ENCODE measurements at places on chromosomes 12 and 14.

- DNase-seq, result no peak
Measured at GRCh38 chr14:42028607-42029006, 421.9 kb downstream of the LRFN5 start.

DNA sequence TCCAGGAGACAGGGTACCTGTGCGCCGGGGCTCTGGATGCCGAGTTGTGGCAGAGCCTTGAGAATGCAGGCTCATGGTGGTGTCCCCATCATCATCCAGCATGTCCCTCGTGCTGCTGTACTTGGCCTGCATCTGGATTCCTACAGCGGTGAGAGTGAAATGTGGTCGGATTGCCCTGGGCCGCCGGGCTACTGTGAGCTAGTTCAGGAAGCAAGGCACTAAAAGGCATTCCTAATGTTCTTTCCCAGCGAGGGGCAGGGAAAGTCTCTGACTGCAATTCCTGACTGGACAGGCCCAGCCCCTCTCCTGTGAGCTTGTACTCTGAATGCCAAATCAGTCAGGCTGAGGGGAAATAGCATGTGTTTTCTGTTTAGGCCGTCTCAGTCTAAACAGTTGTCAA is at the start of gene CLEC1A:
CLEC1A (minus strand) TSS at position 195 of the 400 bp plus-strand sequence; CDS start at position 132, 63 bp downstream.
- DNase-seq, result no peak

DNA sequence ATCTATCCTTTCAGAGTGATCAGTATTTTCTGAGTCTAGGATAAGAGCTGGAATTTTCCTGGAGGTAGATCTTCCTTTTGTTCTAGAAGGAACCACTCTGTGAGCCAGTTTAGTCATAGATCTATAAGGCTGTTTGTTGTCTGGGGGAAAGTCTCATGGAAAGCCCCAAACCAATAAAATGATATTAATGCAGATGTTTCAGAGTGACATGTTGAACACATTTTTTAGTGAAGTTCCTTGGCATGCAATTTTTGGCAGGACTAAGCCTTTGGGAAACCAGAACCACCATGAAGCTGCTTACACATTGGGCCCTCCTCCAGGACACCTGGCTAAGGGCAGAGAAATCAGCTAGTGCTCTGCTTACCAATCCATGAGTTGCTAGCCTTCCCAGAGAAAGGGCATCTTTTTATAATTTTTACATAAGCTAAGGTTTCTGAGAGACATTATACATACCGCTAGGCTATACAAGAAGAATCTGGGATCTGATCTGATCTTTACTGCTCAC is 101.5 kb upstream of the PCED1B start:
- no peak for DNase-seq

DNA sequence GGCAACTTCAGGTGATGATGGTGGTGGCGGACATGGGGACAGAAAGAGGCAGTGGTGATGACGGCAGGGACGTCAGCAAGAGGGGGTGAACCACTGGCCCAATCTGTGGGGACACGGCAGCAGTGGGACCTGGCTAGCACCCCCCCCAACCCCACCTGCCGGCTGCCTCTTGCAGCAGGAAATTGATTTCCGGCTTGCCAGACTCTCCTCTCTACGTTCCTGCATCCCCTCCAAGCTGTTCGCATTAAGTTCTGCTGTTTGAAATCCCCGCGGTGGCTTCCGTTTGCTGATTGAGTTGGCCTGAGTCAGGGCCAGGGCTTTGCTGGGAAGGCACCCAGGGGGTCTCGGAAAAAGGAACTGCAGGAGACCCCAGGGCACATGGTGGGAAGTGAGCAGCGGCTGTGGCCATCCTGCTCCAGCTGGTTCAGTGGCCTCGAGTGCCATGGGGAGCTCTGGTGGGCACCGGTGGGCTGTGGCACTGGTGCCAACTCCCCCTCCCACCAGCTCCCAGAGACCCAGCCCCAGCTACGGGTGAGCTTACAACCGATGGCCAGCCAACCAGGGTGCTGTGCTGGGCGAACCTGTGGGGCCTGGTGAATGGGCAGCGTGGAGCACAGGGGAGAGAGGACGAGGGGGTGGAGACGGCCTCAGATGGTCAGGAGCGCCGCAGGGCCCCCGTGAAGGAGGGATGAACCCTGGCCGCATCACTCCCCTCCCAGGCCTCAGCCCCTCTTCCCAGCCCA is 14.6 kb upstream of the NUDT14 start:
- DNase-seq, result no peak

- no peak for DNase-seq
Measured at GRCh38 chr12:123113026-123113425, 37.9 kb downstream of the PITPNM2 start.

- no peak for DNase-seq
Measured at GRCh38 chr12:66032739-66033138, 97.8 kb downstream of the LLPH start.

DNA sequence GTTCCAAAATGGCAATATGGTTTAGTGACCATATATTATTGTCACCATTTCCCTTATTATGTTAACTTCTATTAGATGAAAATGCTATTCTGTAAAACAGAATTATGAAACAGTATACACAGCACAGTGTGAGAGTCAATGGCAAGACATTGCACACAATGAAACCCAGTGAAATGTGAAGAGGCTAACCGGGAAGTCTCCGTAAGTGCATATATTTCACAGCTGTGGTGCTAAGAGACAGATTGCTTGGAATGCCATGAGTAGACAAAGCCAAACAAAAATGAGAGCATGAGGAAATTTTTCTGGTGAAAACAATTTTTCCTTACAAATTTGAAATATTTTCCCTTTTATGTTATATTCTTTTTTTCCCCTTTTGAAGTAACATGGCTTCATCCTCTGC is 49.4 kb downstream of the DYRK2 start:
- no peak for DNase-seq

DNA sequence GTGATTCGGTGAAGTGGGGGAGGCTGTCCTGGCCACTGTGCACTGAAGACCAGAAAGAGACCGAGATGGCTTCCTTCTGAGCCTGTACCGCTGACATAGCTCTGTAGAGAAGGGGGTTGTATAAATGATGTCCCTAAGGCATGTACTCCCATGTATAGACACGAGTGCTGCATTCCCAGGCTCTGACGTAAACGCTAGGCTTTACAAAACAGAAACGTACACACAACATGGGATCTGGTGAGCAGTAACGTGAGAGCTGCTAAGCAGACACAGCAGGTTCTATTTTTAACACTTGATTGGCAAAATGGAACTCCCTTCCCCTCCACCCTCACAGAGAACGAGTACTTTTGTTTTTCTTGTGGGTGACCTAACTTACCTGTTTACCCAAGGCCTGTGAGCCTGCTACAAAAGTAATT is 35.9 kb downstream of the ACADS start:
- DNase-seq, result no peak

DNA sequence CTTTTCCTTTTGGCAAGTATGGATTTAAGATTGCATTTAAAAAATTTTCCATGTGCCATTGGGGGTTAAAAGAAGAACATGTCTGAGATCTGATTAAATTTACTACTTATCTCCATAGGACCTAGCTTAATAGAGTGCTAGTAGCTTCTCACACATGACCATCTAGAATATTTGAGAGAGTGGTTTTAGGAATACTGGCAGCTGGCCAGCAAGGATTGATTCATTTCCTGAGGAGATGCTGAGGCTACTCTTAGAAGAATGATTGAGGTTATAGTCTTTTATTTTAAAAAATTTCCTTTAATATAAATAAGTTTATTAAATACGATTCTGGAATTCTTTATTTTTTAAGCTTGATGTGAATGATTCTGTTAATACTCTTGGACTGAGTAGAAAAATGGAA is 56.2 kb downstream of the MIPOL1 start:
- no peak for DNase-seq

DNA sequence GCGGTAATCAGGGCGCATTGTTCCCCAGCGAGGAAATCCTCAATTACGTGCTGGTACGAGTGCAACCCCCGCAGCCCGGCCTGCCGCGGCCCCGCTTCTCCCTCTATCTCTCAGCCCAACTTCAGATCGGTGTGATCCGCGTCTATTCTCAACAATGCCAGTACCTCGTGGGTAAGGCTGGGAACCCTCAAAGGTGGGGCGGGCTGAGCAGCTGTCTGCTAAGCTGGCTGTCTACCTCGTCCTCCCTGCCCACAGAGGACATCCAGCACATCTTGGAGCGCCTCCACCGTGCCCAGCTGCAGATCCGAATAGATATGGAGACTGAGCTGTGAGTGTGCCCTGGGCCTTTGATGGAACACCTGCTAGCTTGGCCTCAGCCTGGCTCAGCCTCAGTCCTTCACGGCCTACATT is 996 bp downstream of the REC8 start:
- DNase-seq, result no peak

GRCh38 chr14:78713716-78714115 is 543.5 kb downstream of the NRXN3 start:
- DNase-seq, result no peak

DNA sequence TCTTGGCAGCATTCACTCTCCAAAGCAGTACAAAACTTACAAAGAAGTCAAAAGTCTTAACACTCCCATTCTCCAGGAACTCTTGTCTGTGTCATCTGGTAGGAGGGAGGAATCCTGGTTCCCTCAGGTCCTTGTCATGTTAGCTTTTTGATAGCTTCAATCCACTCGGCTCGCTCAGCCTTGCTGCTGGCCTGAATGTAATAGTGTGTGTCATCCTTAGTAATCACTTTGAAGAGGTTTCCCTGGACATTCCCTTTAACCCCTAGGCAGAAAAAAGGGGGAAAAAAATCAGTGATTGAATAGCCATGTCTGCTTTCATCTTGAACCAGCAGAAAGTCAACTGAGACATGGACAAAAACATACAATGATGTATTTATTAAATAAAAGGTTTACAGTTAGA is 24.8 kb downstream of the PLEK2 start:
- DNase-seq, result no peak

DNA sequence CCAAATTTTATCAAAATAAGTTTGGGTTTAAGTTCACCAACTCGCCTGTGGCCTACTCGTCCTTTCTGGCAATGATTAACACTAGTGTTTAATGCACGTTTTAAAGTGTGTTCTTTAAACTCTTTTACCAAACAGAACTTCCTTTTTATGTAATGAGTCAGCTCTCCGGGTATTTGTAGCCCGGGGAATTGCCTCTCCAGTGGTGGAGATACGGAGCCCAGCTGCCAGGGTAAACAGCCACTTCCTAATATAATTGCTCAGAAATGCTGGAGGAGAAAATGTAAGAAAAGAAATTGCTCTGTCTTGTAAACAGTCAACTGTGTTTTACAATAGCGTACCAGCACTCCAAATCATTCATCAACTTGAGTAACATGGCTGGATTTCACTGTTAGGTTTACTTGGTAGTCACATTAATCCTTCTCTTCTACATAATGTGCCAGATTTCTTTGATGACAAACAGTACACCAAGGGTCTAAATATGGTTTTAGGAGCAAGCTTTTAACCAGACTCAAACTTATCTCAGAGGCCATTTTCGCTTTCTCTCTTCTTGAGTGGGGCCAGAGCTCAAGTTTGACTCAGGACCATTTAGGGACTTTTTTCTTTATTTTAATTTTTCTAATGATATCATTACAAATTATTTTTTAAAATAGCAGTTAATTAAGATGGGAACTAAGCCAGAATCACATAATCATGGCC is 101.2 kb upstream of the SLC38A2 start:
- peak; percentile 27 for DNase-seq

GRCh38 chr14:70744641-70745040 is 64.7 kb downstream of the MAP3K9 start:
- DNase-seq, result no peak

DNA sequence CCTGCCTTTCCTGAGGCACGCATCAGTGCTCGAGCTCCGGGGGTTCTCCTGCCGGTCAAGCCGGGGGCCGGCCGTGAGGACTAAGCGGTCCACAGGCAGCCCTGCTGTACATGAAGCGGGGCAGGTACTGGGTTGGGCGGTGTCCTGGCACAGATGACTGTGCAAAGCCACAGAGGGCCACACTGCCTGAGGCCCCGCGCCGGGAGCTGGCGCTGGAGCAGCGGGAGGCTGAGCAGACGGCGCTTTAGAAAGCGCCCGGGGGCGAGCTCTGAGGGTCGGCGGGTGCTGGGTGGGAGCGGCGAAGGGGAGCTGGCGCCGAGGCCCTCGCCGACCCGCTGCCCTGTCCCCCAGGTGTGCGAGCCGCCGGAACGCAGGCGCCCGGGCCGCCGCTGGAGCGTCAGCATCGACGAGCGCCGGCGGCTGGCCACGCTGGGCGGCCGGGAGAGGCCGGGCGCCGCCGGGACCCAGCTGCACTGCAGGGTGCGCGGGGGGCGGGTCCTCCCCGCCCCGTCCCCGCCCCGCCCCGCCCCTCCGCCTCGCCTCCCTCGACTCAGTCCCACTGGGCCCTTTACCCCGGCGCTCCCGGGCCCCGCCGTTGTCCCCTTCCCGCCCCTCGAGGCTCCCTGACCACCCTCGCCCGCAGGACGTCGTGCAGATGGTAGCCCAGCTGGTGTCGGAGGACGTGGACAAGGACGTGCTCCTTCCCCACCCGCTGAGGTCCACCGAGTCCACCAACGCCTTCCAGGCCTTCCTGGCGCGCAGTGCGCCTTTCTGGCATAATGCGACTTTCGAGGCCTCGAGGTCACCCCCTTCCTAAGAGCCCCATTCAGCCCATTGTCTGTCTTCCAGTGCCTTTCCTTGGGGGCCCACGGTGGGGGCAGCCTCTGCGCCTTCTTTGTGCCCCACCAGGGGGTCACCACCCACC is 8.3 kb upstream of the MTA1 start:
- DNase-seq, result peak; percentile 93

- DNase-seq, result no peak
Measured at GRCh38 chr14:22500954-22501726, 87.9 kb downstream of the DAD1 start.

- DNase-seq, result no peak
Measured at GRCh38 chr12:31887109-31887811, 72.0 kb upstream of the RESF1 start.

GRCh38 chr14:93173943-93174395 is 10.7 kb downstream of the MOAP1 start:
- no peak for DNase-seq

GRCh38 chr12:33614630-33615029 is 175.0 kb upstream of the SYT10 start:
- DNase-seq, result no peak

DNA sequence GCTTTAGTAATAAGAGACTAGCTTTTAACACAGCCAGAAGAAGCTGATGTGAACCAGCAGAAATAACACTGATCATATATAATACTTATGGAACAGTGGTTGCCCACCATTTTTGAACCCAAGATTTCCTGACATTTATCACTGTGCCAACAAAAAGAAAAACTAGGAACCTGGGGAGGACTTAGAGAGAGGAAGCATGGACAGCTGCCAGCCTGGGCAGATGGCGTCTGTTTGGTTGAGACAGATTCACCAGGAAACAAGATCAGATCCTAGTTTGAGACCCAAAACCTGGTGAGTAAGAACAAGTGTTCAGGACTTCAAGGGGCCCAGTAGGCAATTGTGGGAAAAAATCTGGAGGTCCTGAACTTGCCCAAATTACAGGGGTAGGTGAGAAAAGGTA is 95.3 kb downstream of the BICD1 start:
- DNase-seq, result peak; percentile 63

- DNase-seq, result no peak
Measured at GRCh38 chr14:55427439-55427838, 13.0 kb downstream of the TBPL2 start.

DNA sequence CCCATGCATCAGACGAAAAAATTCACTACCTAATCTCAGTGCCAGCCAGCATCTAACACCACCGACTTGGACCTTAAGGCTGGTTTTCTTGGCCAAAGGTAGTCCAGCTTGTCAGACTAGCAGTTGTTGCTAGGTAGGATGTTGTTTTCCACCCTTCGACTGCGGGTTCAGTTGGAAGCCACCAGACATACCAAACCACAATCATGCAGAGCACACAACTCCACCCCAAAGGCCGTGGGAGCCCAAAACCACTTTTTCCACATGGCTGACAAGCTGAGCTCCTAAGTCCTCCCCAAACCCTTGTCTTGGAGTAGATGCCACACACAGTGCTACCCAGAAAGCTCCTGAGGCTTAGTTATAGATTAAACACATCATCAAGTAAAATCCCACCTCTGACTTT is 46.8 kb downstream of the LRIG3 start:
- no peak for DNase-seq
